Endothelial cell of umbilical vein (primary cell): ENCODE measurements at places on chromosomes 3 and 15. TPM values are rescaled to one million over a fixed set of nuclear protein-coding genes. Genes with fewer than 3 reads are reported as not detected.

- H3K36me3 ChIP-seq, result no peaks in the 10 kb centered on the region
- DNase-seq, result no peak
- H3K4me3 ChIP-seq, result no peak overlapping the region
- H3K27me3 ChIP-seq, result peaks cover 2% of the 10 kb centered on the region
- no peak overlapping the region for H3K27ac ChIP-seq
Observed at GRCh38 chr15:76979996-76980520, 14.9 kb upstream of the PSTPIP1 start.

The CASR gene
- not detected in 2 replicates for total RNA-seq

The PRR20G gene
- total RNA-seq, result not detected in 2 replicates

The WDR49 gene
- 0.28 TPM in 1 of 2 replicates, not detected in the other for total RNA-seq

The SCAP gene
- total RNA-seq, result 53.6 and 59.0 TPM in 2 replicates

The FAM107A gene
- 8.2 and 10.7 TPM in 2 replicates for total RNA-seq

- peaks cover 2% of the 10 kb centered on the region for H3K36me3 ChIP-seq
- no peaks in the 10 kb centered on the region for H3K4me1 ChIP-seq
- no peaks in the 10 kb centered on the region for H3K27me3 ChIP-seq
- DNase-seq, result no peak
Observed at GRCh38 chr15:56232058-56232457, 11.6 kb downstream of the RFX7 start.

The CHRNA3 gene
- not detected in 2 replicates for total RNA-seq

The SMAD6 gene
- total RNA-seq, result 12.4 and 12.5 TPM in 2 replicates

The OR5H6 gene
- not detected in 2 replicates for total RNA-seq

GRCh38 chr15:94972314-94972713 lies 741.0 kb downstream of the MCTP2 start:
- no peaks in the 10 kb centered on the region for H3K27me3 ChIP-seq
- no peak overlapping the region for H3K4me3 ChIP-seq
- no peaks in the 10 kb centered on the region for H3K36me3 ChIP-seq
- H3K27ac ChIP-seq, result peak overlapping the region; percentile 13
